Right hindlimb (tissue), 1 donor: ENCODE measurements at places on chromosomes 12 and 14.

DNA sequence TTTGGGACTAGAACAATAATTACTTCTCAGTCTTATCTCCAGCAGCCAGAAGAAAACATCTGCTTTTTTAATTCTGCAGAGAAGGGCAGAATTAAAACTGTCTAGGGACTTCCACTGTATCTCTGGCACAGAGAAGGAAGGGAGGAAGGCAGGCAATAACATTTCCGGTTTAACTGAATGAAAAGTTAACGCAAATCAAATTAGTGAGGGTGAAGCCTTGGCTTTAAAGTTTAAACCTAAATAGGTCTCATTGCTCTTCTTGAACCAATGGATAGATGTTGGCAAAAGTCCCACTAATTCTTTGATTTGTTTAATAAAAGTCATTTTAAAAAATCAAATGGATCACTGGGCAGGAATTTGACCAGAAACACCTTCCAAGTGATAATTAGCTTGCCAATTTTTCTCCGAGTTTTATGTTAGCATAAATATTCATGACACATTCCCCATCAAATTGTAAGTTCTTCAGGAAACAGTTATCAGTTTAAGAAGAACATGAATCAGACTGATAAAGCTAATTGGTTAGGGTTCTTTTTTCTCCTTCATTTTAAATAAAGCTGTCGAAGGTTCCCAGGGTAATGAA is 181.9 kb downstream of the SLC15A5 start:
- no peak for DNase-seq

- peak; percentile 21 for DNase-seq
Observed at GRCh38 chr14:99732436-99733210, 48.5 kb downstream of the CYP46A1 start.

DNA sequence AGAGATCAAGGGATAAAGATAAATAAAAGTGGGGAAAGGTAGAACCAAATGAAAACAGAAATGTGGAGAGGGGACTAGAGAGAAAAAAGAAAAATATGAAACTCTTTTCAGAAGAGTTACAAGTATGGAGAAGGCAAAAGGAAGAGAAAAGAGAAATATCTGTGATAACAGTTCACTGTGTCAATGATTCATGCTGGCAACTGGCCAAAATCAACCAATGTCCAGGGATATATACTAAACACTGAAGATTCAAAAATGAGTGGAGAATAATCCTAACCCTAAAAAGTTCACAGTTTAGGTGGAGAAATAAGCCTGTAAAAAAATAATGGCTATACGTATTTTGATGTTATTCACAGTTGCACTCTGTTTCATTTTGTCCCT is 372.3 kb upstream of the KITLG start:
- no peak for DNase-seq

- DNase-seq: no peak
Observed at GRCh38 chr12:107368586-107368985, 275.2 kb upstream of the CRY1 start.

GRCh38 chr12:44294649-44295048 is 458.8 kb downstream of the TMEM117 start:
- no peak for DNase-seq

- no peak for DNase-seq
Observed at GRCh38 chr14:98974113-98974512, 297.9 kb downstream of the BCL11B start.

DNA sequence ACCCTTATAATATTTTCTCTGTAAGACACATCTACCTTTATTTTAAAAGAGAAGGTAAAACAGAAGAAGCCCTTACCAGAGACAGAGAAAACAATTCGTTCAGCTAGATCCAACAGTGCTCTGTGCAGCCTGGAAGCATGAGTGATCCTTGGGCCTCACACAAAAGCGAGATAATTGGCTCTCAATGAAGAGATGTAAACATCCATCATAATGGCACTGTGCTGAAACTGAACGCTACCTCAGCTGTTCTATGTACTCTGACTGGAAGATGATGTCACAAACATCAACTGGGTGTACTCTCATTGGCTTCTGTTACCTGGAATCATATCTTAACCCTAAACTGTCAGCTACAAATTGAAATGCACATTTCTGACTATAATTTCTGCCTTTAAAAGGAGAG is at the start of gene MGAT4C:
TSS of gene MGAT4C (minus strand) at position 229 of the 400 bp plus-strand sequence.
- no peak for DNase-seq

- DNase-seq: peak; percentile 44
Observed at GRCh38 chr14:104805326-104805678, 4.4 kb downstream of the ZBTB42 start.

- DNase-seq: no peak
Observed at GRCh38 chr14:52769887-52770286, 21.5 kb downstream of the GNPNAT1 start.

- DNase-seq: no peak
Observed at GRCh38 chr14:33063521-33063920, 124.8 kb downstream of the NPAS3 start.

GRCh38 chr14:64614166-64614565 is 64.4 kb downstream of the PPP1R36 start:
- no peak for DNase-seq

GRCh38 chr14:42469637-42470426 is 863.2 kb downstream of the LRFN5 start:
- DNase-seq: no peak

DNA sequence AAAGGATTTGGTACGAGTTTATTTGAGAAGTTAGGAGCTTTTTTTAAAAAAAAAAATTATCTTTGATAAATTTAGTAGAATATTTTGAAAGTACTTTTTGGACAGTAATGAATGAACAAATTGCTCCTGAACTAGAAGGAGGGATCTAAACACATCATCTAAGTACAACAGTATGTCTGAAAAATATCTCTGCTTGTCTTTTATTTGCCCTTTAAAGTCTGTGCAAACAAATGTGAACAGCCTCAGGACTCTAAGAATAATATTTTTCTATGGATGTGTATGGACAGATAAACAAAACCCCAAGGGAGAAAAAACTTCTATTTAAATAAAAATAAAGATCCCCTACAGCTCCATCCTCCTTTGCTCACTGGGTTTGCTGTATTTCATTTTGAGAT is 19.5 kb downstream of the FBXL14 start:
- DNase-seq: no peak

DNA sequence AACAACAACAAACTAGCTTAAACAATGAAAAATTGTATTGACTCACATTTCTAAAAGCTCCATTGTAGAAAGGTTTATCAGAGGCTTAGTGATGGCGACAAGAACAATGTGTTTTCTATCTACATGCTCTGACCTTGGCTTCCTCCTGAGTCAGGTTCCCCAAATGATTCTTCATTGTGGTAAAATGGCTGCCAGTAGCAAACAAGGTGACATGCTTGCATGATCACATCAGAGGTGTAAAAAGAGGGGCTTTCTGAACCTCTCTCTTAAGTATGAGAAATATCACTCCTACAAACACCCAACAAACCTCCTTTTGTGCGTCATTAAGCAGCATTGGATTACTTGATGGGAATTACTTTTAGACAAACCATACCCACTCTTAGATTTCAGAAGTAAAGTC is 252.4 kb upstream of the SYT1 start:
- no peak for DNase-seq
